ENCODE measurements at places on chromosomes 16 and 17.
A peak's percentile ranks its signal among the peaks of the same experiment; 100 is the strongest.

GRCh38 chr16:64627288-64627687, 494.6 kb downstream of the CDH11 start:
- DNase-seq: no peak

GRCh38 chr16:69513180-69513966, 52.4 kb upstream of the NFAT5 start:
- DNase-seq: no peak

GRCh38 chr17:31311526-31311925, 2.3 kb downstream of the EVI2B start:
- DNase-seq: no peak

GRCh38 chr17:32659419-32659842, 172.6 kb downstream of the CDK5R1 start:
- peak; percentile 47 for DNase-seq

DNA sequence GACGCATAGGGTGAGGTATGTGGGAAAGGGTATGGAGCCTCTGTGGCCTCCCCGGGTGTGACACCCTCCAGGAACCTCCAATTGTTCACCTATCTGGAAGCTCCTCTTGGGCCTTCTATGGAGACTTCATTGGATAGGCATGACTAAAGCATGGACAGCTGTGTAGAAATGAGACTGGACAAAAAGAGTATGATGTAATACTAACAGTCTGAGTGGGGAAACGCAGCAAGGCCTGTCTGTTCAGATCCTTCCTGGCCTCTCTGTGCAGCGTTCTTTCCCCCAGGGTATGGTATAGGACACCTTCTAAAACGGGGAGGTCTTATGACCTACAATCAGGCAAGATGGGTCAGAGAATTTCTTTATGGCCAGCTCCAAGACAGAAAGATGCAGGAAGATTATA, 30.7 kb upstream of the CCNF start:
- DNase-seq: no peak

- no peak for DNase-seq
Observed at GRCh38 chr17:20961586-20961985, 81.2 kb downstream of the USP22 start.

- DNase-seq: peak; percentile 94
Observed at GRCh38 chr17:1188812-1189504, 9.2 kb upstream of the ABR start.

DNA sequence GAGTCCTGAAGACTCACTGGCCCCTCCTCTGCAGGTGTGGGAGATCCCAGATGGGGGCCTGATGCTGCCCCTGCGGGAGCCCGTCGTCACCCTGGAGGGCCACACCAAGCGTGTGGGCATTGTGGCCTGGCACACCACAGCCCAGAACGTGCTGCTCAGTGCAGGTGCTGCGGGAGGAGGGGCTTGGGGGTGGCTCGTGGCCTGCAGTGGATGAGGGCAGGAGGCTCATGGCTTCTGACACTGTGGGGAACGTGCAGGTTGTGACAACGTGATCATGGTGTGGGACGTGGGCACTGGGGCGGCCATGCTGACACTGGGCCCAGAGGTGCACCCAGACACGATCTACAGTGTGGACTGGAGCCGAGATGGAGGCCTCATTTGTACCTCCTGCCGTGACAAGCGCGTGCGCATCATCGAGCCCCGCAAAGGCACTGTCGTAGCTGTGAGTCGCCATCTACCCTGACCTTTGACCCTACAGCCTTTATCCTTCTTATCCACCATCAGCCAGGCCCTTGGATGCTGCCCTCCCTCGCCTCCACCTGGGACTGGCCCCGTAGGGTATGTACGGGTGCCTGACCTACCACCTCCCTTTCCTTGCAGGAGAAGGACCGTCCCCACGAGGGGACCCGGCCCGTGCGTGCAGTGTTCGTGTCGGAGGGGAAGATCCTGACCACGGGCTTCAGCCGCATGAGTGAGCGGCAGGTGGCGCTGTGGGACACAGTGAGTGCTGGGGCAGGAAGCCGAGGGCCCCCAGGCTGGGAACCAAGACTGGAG, 3.6 kb downstream of the CORO1A start:
- DNase-seq: peak; percentile 91
